ENCODE measurements at places on chromosomes 11 and 22.

DNA sequence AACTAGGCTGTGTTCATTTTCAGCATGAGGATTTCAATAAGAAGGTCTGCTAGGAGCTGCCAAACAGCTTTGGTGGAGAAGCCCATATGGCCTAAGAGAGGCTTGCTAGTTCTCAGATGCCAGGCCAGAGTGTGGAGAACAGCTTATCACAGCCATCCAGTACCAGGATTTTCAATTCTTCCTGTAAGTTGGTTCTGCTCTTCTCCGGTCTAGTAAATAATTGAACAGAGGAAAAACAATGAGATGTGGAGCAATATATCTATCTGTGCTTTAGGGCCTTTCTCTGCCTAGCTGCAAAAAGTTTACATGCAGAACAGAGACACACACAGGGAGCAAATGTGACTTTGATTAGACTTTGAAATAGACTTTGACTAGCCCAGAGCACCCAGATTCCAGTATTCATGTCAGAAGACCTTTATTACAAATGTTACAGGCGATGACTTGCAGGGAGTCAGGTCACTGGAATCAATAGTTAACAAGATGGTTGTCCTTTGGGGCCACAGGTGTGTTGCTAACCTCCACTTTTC, 19.8 kb upstream of the PPP2R1B start:
- no peak for DNase-seq

GRCh38 chr11:34624069-34624468, 3.2 kb downstream of the EHF start:
- no peak for DNase-seq

GRCh38 chr11:124315052-124315451, 1.3 kb upstream of the OR8D1 start:
- DNase-seq: no peak

- DNase-seq: no peak
These were observed 38.9 kb upstream of the SEPTIN5 start for GRCh38 chr22:19675428-19675827.

DNA sequence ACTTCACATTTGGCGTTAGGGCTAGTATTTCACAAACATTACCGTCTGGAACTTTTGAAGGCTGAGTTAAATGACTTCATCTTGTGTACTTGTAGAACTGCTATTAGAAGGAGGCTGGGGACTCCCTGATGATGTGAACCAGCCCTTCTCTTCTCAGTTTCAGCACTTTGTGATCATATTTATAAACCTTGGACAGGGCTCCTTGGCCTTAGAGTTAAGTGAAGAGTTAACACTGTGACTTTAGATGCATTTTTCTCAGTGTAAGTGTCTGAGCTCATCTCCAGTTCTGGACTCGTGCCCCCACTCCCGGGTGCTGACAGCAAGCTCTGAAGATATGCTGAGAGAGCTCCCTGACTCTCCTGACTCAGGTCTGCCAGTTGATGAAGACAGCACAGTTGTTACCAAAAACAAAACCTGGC, 8.4 kb downstream of the MIAT start:
- no peak for DNase-seq

DNA sequence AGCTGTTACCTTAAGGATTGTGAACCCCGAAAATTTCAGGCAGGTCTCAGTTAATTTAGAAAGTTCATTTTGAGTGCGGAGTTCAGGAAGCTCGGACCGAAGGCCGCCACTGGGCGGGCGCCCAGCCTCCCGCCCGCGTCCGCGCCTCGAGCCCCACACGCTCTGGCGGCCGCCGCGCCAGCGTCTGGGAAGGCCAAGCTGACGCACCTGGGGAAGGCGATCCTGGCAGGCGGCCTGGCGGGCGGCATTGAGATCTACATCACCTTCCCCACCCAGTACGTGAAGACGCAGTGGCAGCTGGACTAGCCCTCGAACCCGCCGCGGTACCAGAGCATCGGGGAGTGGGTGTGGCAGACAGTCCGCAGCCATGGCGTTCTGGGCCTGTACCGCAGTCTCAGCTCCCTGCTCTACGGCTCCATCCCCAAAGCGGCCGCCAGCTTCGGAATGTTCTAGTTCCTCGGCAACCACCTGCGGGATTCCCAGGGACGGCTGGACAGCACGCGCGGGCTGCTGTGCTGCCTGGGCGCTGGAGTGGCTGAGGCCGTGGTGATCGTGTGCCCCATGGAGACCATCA, 79.5 kb downstream of the CCDC83 start:
- no peak for DNase-seq

DNA sequence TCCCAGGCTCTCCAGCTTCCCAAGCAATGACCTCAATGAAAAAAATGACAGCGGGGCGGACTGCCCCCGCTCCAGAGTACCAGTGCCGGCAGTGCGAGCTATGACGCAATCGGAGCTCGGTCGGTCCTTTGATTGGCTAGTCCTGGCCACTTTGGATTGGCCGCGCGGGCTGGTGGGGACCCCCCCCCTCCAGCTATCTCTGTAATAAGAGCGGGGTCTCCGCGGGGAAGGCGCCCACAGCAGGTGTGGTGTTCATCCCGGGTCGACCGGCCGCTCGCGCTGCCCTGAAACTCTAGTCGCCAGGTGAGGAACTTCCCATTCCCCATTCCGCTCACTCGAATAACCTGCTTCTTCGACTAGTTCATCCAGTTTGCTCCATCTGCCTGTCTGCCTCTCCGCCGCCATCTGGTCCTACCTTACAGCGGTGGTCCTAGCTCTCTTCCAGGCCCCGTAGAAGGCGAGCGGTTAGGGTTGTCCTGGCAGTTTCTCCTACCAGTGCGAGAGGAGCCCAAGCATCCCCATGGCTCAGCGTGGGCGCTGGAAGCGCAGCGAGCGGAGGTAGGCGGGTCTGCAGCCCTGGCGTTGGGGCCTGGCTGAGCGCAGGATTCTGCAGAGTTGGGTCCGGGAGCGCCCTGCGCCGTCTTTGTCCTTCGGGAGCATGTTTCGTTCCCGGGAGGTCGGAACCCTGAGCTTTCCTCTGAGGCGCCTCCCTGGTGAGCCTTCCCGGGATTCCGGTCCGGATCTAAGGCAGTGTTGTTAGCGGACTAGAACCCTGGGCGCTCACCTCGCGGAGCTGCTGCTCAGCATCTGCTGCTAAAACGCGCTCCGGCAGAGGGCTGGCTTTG, at the start of gene CALCB:
CALCB (plus strand) TSS at position 233 of the 845 bp plus-strand sequence. CDS start 1,126 bp downstream, outside the sequence.
- DNase-seq: no peak

DNA sequence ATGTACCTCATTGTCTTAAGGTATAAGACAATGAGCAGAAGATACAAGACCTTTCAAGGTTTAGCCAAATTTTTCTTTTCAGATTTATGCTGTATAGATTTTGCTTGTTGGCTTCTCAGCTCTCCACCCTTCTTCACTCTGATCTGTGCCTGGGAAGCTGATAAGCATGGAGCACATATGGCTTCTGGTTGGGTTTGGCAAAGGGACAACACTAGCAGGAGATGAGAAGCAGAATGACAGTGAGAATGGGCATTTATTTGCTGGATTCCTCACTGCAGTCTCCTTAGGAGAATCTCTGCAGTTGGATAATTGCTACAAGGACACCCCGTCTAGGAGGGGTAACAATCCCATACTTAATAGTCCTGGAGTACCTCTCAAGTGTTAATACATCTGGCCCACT, 474.8 kb upstream of the CCDC90B start:
- DNase-seq: no peak

DNA sequence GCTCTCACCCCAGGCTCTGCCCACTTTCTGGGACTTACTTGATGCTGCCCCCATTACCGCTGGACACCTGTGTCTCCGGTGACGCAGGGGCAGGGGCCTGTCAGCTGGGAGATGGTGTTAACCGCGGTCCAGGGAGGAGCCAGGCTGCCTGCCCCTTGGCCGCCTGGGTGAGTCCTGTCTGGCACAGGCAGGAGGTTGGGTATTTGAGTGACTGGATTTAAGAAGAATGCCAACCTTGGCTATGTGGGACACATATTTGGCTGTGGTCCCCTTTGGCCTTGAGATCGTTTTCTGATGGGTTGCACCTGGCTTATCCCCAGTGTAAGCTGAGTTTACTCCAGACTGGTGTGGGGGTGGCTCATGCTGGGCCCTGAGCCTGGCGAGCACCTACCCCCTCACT, 2.5 kb downstream of the MUC6 start:
- DNase-seq: no peak

- DNase-seq: no peak
These were observed 41.2 kb upstream of the JAM3 start for GRCh38 chr11:134027671-134028070.

Measured in stimulated activated CD4-positive, alpha-beta T cell treated with anti-CD3 and anti-CD28 coated beads, TNF-alpha, amount 100 ng/mL, for 1 hour (primary cell).